ENCODE measurements at places on chromosomes 7 and 10.

DNA sequence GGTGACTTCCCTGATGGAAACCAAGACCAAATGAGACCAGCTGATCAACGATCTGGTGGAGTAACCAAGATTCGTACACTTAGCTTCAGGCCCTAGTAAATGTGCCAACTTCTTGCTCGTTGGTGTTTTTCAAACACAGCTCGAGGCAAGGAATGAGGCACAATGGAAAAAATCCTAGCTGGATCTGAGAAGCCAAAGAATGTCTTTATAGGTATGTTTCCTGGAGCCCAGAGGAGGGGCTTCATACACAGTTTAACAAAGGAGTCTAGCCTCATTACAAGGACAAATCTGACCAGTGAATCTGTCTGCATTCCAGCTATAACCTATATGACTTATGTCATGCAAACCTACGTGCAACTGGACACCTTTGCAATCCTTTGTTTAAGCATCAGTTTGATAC is 3.7 kb downstream of the COL17A1 start:
- DNase-seq = no peak

DNA sequence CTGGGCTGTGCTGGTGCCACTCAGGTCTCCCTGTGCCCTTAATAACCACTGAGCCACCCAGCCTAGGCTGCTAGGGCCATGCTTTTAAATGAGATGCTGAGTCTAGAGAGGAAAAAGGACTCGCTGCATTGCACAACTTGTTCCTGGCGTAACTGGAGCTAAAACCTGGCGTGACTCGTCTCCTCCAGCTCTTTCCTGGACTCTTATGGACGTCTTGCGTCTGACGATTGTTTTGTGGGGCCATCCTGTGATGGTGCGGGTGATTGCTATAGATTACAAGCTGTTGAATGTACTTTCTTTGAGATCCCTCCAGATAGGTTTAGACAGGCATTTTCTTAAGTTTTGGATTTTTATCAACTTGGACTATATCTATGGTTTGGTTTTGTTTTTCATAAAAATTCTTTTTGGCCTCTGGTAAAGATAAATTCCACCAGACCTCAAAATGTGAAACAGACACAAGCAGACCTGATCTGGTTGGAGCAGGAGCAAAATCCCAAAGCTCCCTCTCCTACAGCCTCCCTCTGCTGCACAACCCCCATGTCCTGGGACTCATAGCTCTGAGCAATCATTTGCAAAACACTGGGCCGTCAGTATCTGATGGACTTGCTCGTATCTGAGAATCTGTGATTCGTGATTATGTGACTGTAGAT is 230.3 kb downstream of the ARHGAP12 start:
- DNase-seq = no peak

DNA sequence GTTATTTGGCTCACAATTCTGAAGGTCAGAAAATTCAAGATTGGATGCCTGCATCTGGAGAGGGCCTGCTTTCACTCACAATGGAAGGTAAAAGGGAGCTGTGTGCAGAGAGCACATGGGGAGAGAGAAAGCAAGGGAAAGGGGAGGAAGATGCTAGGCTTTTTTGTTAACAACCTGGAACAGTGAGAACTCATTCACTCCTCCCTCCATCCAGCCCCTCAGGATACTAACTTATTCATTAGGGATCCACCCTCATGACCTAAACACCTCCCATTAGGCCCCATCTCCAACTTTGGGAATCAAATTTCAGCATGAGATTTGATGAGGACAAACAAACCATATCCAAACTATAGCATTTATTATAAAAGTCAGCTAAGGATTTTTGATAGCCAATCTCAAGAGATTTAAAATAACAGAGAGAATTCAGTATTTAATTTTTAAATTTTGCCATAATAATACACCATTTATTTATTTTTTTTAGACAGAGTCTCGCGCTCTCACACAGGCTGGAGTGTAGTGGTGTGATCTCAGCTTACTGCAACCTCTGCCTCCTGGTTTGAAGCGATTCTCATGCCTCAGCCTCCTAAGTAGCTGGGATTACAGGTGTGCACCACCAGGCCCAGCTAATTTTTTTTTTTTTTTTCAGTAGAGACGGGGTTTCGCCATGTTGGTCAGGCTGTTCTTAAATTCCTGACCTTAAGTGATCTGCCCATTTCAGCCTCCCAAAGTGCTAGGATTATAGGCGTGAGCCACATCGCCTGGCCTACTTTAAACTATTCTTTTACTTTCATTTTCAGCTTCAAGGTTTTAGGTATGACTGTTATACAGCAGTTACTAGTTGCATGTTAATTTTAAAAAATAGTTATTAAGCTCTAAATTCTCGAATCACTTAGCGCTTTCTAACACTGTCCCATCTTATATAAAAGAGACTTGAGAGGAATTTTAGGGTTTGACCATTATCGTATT is 20.3 kb upstream of the ETV1 start:
- DNase-seq = no peak

- no peak for DNase-seq
Measured at GRCh38 chr10:35606430-35606829, 1.3 kb downstream of the GJD4 start.

GRCh38 chr10:77415313-77415960 is 222.2 kb downstream of the KCNMA1 start:
- DNase-seq = no peak

DNA sequence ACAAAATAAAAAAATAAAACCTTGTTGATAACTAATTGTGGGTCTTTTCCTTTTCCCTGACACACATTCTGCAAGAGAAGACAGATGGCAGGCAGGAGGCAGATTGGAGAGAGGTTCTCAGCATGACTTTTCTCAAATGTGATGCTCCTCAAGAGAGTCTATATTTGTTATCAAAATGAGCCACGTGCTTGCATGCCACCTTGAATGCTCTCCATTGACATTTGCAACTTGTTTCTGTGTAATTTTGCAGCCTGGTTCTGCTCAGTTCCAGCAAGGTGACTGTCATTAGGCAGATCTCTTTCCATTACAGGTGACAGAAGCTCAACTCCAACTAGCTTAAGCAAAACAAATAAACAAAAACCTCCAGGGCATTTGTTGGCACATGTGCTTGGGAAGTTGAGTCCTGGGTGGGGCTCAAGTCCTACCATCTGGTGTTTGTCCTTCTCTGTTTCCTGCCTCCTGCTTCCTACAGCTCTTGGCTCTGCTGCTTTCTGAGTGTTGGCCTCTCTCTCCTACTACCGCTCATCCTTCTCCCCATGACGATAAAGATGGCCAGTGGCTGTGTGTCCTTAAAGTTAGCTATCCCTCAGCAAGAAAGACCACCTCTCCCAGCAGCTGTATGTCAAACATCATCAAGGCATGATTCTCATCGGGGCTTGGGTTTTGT is 56.7 kb downstream of the GRK5 start:
- DNase-seq = no peak

GRCh38 chr7:98418636-98419315 is 17.9 kb upstream of the BAIAP2L1 start:
- DNase-seq = no peak

DNA sequence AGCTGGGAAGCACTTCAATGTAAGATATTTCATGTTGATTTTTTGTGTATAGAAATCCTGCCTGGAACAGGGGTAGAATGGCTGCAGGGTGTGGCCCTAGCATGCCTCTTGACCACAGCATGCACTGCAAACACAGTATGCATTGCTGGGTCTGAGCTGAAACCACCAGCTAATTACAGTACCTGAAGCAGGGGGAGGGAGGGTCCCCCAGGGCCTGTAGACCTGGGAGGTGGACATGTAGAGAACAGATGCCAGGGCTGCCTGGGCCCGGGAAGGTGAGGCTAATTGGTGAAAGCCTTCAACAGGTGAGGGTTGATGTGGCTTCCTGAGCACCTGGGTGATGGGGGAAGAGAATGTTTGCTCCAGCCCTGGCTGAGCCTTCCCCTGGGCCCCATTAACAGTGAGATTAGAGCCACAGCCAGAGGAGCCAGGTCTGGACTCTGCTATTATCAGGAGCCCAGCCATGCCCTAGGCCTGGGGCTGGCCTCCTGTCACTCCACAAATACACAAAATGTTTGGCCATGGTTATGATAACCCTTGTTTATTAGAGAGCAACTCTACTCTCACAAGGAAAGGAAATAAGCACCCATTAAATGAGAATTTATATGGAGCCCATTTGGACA is 83.3 kb downstream of the PLXNA4 start:
- no peak for DNase-seq

- no peak for DNase-seq
Measured at GRCh38 chr7:135775230-135775629, 26.6 kb upstream of the FAM180A start.

DNA sequence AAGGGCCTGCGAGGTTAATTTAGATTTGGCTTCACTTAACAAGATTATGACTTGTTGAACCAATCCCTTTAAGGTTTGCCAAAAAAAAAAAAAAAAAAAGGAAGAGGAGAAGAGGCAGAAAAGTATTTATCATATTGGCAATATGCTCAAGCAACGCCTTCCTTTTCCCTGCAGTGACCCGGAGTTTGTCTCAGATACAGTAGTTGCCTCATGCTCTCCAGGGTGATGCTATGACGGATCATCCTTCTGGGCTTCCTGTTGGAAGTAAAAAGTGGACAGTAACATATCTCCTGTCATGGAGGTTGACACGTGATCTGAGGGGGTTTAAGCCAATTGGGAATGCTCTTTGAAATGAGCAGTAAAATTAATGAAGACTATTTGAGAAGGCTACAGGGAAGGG is 117.3 kb downstream of the BMPER start:
- no peak for DNase-seq

- peak; percentile 74 for DNase-seq
Measured at GRCh38 chr10:101214446-101215396, 14.5 kb downstream of the LBX1 start.

DNA sequence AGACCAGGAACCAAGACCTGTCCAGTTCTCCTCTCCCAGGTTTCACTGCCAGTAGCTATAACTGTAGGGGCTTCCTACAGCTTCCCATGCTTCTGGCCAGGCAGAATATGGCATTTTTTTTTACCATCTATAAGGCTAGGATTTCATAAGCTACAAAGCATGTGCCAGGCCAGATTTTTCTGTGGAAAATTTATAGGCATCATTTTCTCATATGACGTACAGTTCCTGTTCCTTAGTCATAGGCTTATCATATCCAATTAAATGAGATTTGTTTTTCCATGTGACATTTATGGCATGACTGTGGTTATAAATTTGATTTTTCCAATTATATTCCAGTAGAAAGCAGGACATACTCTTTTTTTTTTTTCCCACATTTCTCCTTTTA is 208.6 kb upstream of the NPY start:
- no peak for DNase-seq

DNA sequence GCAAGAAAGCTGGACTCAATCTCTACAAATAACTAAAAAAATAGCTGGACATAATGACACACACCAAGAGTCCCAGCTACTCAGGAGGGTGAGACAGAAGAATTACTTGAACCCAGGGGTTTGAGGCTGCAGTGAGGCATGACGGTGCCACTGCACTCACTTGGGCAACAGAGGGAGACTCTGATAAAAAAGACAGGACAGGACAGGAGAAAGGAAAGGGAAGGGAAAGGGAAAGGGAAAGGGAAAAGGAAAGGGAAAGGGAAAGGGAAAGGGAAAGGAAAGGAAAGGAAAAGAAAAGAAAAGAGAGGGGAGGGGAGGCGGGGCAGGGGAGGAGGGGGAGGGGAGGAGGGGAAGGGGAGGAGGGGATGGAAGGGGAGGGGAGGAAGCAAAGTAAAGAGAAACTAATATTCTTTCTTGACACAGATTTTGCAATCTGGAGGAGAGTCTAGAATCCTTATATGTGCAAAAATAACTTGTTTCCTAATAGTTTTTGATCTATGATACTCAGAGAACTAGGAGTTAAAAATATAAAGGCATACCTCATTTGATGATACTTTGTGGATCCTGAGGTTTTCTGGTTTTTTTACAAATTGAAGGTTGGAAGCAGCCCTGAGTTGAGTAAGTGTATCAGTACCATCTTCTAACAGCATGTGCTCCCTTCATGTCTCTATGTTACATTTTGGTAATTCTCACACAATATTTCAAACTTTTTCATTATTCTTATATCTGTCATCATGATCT is 8.0 kb downstream of the SAR1A start:
- DNase-seq = no peak

- DNase-seq = no peak
Measured at GRCh38 chr10:96695366-96695765, 24.9 kb downstream of the PIK3AP1 start.

GRCh38 chr10:36358736-36359135 is 716.6 kb upstream of the FZD8 start:
- DNase-seq = no peak

GRCh38 chr7:151936207-151936606 is 20.0 kb upstream of the GALNTL5 start:
- DNase-seq = no peak

- no peak for DNase-seq
Measured at GRCh38 chr10:124602646-124603365, 141.2 kb downstream of the LHPP start.

DNA sequence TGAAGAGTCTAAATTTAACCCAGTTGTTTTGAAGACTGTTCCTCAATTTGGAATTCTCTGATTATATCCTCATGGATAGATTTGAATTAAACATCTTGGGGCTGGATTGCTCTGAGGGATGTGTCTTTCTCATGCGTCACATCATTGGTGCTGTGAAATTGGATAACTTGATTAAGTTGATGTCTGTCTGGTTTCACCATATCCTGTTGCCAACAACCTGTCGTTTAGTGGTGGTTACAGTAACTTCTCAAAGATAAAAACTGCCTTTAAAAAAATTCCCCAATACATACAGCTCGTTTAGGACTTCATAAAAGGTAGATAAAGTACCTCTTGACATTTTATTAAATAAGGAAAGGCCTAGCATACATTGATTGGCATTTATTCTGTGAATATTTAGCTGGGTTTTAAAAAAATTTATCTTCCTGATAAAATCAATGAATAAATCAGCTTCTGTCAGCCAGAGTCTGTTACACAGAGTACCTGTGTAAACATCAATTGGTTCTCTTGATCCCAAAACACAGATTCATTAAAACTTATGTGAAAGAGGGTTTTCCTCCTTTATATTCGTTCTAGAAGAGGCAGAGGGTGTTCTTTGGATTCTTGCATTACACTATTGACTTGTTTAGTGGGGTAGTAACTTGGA is 10.5 kb downstream of the CRCP start:
- DNase-seq = no peak

GRCh38 chr7:1087465-1087814 is 473 bp upstream of the GPER1 start:
- DNase-seq = no peak

DNA sequence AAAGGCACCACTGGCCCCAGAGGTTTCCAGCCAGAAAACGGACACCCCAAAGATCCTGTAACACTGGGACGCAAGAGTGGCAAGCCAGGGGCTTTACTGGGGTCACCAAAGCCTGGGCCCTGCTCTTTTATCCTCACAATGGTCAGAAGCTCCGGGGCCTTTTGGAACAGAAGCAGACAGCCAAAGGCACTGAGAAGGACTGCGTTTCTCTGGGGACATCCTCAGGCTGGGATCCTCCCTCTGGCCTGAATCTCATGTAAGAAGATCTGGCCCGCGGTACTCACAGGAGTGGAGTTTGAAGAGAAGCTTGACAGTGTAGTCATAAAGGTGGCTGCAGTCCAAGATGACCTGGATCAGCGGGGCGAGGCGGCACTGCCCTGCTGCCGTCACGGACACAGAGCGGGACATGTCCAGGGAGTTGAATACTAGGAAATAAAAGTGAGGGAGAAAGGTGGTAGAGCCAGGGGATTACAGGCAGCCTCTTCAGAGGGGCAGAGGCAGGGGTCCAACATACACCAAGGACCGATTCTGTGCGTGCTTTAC is 81.4 kb downstream of the SPDYE5 start:
- DNase-seq = no peak

Data from activated T-cell treated with anti-CD3 and anti-CD28 coated beads, Interleukin-2, amount 50 U/mL, for 4 hours (primary cell).